GM12892 (cell line): ENCODE measurements at places on chromosomes 16 and 17.

GRCh38 chr16:83968306-83968851 lies 335 bp downstream of the NECAB2 start:
- no peak for DNase-seq

GRCh38 chr17:73589363-73589980 lies 54.8 kb downstream of the SDK2 start:
- DNase-seq, result no peak

- DNase-seq, result peak; percentile 85
Measured at GRCh38 chr17:80441133-80441578, 26.2 kb downstream of the ENDOV start.

- peak; percentile 12 for DNase-seq
Measured at GRCh38 chr17:50267074-50267841, 7.0 kb upstream of the TMEM92 start.

- no peak for DNase-seq
Measured at GRCh38 chr17:3475251-3475685, 529 bp upstream of the ASPA start.

GRCh38 chr16:25812215-25812614 lies 120.5 kb downstream of the HS3ST4 start:
- DNase-seq, result no peak

- no peak for DNase-seq
Measured at GRCh38 chr17:8552577-8553320, 77.8 kb downstream of the MYH10 start.

GRCh38 chr17:44376124-44376523 lies 12.5 kb upstream of the FAM171A2 start:
- DNase-seq, result peak; percentile 69

- DNase-seq, result no peak
Measured at GRCh38 chr16:77820340-77820739, 32.0 kb downstream of the VAT1L start.

GRCh38 chr16:65547772-65548446 lies 426.0 kb upstream of the CDH11 start:
- DNase-seq, result no peak

DNA sequence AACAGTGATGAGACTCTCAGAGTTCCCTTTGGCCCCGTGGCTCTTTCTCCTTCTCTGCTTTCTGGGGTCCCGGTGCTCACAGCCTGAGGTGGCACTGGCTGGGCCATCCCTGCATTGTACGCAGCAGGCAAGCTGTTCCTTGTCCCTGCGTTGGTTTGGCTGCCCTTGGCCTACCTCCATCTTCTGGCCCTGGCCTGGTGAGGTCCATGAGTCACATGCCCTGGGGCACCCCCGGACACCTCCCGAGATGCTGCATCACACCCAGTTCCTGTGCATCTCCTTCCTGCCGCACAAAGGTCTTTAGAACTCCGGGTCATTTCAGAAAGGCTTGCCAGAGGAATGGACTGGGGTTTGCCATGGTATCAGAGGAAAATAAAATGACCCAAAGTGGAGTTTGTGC lies 9.5 kb downstream of the SULT1A2 start:
- no peak for DNase-seq

DNA sequence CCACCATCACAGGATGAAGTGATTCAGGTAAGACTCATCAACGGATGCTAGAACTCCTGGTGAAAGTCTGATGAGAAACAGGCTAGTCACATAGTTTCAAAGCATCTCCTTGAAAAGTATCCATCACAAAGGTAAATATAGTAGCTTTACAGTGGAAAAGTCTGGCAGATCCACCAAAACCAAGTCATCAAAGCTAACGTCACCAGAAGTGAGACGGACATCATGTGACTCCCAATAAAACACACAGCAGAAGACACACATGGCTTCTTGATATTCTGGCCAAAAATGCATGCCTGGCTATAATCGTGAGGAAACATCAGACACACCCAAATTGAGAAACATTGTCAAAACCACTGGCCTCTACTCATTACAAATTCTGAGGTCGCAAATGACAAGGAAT lies 17.9 kb upstream of the TRPV3 start:
- no peak for DNase-seq

DNA sequence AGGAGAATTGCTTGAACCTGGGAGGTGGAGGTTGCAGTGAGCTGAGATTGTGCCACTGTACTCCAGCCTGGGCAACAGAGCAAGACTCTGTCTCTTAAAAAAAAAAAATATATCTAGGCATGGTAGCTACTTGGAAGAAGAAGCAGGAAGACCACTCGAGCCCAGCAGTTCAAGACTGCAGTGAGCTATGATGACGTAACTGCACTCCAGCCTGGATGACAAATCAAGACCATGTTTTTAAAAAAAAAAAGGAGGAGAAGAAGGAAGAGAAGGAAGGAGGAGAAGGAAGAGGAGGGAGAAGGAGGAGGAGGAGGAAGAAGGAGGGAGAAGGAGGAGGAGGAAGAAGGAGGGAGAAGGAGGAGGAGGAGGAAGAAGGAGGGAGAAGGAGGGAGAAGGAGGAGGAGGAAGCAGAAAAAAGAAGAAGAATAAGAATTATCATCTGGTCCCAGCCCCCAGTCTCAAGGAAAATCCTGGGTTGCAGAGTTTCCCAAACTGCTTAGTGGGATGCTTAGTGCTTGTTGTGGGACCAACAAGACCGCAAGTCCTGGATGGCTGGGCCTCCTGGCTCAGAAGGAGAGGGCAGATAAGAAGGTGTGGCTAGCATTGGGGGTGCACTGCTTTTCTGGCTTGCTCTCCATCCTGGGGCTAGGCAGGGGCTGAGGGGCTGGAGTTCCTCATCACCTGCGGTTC lies 3.7 kb upstream of the DRC7 start:
- DNase-seq, result no peak

DNA sequence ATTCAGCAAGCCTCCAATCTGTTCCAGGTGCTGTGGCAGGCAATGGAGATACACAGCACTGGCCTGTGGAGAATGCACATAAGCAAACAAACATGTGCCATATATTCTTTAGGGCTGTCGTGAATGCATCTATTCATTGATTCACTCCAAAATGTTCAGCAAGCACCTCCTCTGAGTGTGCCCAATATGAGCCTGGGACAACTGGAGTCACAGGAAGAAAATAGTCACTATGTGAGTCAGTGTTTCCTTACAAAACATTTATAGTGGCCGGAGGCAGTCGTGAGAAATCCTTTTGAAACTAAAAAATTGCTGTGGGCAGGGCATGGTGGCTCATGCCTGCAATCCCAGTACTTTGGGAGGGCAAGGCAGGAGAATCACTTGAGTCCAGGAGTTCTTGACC lies 310.1 kb downstream of the CA10 start:
- no peak for DNase-seq

GRCh38 chr16:66437391-66437945 lies 10.4 kb downstream of the BEAN1 start:
- no peak for DNase-seq

DNA sequence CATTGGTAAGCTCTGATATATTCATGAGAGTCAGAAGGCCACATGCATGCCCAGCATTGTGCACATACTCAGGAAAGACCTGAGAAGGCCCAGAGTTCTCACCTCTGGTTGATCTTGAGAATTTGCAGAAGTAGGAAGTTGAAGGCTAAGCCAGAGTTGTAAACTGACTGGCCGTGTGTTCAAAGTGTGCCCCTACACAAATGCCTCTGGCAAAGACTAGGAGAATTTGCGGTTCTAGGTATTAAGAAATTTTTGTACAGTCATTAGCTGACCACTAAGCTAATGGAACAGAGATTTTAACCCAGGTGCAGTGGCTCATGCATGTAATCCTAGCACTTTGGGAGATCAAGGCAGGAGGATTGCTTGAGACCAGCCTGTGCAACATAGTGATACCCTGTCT lies 25.0 kb downstream of the FBXL20 start:
- no peak for DNase-seq

DNA sequence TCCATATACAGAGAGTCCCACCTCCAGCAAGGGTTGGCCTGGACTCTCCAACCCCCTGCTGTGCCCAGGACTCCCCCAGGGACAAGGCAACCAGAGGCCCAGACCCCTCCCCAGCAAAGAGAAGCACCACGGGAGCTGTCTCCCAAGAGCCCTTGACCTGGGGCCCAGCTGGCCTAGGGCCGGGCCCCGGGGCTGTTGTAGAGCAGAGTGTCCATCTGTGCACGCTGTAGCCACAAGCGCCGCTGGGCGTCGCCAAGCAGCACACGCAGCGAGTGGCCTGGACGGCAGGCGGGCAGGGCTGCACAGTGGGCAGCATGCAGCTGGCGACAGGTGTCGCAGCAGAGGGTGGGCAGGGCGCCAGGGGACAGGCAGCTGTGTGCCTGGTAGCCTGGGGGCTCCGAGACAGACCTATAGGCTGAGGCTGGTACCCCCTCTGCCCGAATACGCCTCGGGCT lies 4.3 kb downstream of the SPATA2L start:
- no peak for DNase-seq

DNA sequence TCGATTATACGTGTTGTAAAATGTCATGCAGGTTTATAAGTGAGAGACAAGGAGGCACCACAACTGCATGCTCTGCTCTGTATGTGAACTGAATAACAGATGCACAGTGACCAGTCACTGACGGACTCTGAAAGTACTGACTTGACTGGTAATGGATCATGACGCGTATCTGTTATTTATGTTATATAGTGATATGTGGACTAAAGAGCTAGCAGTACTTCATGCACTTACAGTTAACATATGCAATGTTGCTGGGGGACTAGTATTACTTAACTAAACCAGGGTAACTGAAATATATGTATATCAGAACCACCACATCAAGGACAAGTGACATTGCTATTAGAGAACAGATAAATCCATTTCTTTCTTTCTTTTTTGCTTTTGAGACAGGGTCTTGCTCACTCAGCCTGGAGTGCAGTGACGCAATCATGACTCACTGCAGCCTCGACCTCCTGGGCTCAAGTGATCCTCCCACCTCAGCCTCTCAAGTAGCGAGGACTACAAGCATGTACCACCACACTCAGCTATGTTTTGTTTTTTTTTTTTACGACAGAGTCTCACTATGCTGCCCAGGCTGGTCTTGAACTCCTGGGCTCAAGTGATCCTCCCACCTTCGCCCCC lies 17.2 kb downstream of the COIL start:
- no peak for DNase-seq

DNA sequence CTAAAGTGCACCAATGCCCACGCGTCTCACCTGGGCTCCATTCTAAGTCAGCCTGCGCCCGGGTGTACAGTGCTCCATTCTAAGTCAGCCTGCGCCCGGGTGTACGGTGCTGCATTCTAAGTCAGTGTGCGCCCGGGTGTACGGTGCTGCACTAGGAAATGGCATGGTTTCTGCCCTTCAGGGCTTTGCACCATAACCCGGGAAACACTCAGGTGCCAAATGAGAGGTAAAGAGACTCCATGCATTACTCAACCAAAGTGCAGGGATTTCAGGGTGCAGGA lies 29.2 kb upstream of the FASN start:
- DNase-seq, result no peak

GRCh38 chr17:82231312-82231561 lies 2.4 kb downstream of the SLC16A3 start:
- DNase-seq, result peak; percentile 66

- no peak for DNase-seq
Measured at GRCh38 chr16:31395647-31396046, 2.5 kb downstream of the ITGAD start.

DNA sequence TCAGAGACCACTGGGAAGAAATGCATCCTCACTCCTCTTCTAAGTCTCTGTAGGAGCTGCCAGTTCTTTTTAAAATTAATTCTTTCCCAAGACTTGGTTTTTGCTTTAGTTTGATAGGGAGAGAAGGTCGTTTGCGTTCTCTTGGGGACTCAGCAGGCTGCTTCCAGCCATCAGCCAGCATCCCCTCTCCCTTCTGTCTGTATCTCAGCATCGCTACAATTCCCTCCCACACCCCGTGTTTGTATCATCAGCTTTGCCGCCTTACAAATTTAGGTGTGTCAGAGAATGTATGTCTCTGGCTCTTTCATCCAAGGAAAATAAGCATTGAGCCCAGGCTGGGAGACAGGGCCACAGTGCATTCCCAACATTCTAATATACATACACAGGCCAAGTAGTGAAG lies 5.4 kb downstream of the HOXB6 start:
- DNase-seq, result no peak

GRCh38 chr17:75398279-75398678 lies 7.2 kb downstream of the GRB2 start:
- no peak for DNase-seq

DNA sequence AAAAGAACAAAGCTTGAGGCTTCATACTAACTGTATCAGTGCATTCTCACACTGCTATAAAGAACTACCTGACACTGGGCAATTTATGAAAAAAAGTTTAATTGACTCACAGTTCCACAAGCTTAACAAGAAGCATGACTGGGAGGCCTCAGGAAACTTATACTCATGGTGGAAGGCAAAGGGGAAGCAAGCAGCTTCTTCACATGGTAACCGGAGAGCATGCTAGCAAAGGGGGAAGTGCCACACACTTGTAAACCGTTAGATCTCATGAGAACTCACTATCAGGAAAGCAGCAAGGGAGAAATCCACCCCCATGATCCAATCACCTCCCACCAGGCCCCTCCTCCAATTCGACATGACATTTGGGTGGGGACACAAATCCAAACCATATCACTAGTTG lies 25.3 kb downstream of the CTRB2 start:
- no peak for DNase-seq

DNA sequence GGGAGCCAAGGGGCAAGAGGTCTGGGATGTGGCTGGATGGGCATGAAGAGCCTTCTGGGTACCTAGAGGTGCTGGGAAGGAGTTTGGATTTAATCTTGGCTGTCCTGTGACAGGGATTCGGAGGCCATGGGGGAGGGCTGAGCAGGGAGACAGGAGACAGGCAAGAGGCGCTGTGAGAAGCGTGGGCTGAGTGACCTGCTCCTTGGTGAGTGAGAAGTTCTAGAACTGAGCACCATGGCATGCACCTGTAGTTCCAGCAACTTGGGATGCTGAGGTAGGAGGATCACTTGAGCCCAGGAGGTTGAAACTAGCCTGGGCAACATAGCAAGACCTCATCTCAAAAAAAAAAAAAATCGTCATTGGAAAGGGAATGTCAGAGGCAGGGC lies 78.3 kb upstream of the PLCG2 start:
- DNase-seq, result no peak

GRCh38 chr16:87496447-87496801 lies 3.6 kb upstream of the ZCCHC14 start:
- DNase-seq, result no peak

DNA sequence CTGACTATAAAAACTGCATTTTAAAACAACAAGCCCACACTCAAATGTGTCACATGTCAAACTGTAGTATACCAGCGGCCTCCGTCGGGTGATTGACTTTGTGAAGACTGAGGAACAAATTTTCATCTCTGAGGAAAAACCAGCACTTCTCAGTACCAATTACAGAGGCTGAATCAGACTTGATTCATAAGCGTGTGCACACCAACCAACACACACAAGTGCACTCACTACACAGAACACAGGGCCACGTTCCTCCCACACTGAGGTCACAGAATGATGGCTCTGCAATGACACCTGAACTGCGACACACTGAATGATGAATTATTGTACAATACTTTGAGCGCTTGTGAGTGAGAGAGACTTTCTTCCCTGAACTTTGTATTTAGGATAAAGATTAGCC lies 29.6 kb downstream of the XPO6 start:
- DNase-seq, result no peak

GRCh38 chr17:30503558-30503957 lies 26.4 kb downstream of the GOSR1 start:
- no peak for DNase-seq
